NCI-H1694 treated with DMSO at 0.1 percent for 48 hours (cell line): ENCODE measurements at places on chromosomes 13 and 19.
A peak's percentile ranks its signal among the peaks of the same experiment; 100 is the strongest.

- DNase-seq, result no peak
Observed at GRCh38 chr13:101576977-101577376, 124.5 kb downstream of the ITGBL1 start.

GRCh38 chr19:52231154-52231910 lies 38.1 kb upstream of the ZNF766 start:
- no peak for DNase-seq

- no peak for DNase-seq
Observed at GRCh38 chr13:92487238-92487637, 739.4 kb upstream of the GPC6 start.

DNA sequence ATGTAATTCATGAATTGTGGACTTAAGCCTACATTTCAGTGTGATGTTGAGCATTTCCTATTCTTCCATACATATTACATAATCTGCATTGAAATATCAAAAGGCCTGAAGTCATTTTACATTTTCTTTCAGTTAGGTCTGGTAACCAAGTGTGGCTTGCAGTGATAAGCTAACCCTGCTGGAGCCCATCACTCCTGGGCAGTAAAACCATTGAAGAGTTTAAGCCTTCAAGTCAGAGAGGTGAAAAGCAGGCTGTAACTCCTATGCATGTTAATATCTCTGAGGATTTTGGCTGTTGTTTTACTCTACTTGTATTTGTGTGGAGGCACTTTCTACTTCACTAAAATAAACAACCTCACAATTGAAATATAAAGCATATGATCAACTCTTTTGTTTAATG lies 248.8 kb downstream of the SLITRK5 start:
- no peak for DNase-seq

DNA sequence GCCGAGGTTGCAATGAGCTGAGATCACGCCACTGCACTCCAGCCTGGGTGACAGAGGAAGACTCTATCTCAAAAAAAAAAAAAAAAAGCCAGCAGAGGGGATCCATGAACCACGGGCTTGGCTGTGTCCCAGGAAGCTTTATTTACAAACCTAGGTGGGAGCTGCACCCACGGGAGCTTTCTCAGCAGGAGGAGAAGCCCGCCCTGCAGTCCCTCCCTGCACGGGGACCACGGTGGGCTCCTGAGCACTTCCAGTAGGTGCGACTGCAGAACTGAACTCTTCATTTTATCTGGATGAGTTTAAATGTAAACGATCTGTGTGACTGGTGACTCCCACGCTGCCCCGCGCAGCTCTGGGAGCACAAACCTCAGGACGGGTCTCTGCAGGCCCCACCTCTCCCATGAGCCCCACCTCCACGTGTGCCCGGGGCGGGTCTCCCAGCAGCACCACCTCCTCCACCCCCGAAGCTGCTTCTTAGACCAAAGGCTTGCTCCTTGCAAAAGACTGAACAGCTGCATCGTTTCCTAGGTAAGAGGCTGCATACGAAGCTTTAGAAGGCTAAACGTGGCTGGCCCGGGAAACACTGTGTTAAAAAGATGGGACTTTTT lies 66.4 kb downstream of the SPACA7 start:
- DNase-seq, result no peak

DNA sequence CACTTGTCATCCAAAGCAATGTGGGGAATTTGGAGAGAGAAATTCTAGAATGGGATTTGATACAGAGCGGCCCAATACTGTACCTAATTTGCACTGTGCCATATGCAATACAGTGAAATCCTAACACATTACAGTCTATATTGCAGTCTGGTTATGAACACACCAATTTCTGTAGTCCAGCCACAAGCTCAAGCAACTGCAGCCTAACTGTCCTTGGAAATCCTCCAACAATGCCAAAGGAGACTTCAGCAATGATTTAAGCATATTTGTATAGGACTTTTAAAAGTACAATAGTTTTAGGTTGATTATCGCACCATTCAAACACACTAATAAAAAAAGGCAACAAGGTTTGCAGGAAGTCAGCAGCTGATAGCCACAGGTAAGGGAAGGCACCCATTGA lies 17.3 kb downstream of the DIAPH3 start:
- DNase-seq, result no peak

DNA sequence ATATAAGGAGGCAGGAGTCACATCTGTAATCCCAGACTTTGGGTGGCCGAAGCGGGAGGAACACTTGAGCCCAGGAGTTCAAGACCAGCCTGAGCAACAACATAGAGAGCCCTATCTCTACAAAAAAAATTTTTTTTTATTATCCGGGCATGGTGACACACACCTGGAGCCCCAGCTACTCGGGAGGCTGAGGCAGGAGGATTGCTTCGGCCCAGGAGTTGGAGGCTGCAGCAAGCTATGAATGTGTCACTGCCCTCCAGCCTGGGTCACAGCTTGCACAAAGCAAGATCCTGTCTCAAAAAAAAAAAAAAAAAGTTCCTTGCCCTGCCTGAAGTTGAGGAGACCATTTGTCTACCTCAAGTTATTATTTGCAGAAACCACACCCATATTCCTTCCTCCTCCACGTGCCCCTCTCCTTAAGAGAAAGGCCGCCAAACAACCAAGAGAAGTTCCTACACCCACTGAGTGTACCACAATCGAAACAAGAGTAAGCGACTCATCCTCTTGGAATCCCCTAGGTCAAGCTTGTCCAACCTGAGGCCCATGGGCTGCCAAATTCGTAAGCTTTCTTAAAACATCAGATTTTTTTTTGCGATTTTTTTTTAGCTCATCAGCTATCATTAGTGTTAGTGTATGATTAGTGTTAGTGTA lies 2.2 kb downstream of the ABCC4 start:
- no peak for DNase-seq

- no peak for DNase-seq
Observed at GRCh38 chr13:22198001-22198400, 527.1 kb downstream of the FGF9 start.

- DNase-seq, result no peak
Observed at GRCh38 chr13:22256111-22256639, 585.3 kb downstream of the FGF9 start.

- peak; percentile 23 for DNase-seq
Observed at GRCh38 chr13:20197361-20197834, 4.7 kb upstream of the GJB2 start.

- no peak for DNase-seq
Observed at GRCh38 chr13:30026093-30026492, 175.7 kb upstream of the UBL3 start.

DNA sequence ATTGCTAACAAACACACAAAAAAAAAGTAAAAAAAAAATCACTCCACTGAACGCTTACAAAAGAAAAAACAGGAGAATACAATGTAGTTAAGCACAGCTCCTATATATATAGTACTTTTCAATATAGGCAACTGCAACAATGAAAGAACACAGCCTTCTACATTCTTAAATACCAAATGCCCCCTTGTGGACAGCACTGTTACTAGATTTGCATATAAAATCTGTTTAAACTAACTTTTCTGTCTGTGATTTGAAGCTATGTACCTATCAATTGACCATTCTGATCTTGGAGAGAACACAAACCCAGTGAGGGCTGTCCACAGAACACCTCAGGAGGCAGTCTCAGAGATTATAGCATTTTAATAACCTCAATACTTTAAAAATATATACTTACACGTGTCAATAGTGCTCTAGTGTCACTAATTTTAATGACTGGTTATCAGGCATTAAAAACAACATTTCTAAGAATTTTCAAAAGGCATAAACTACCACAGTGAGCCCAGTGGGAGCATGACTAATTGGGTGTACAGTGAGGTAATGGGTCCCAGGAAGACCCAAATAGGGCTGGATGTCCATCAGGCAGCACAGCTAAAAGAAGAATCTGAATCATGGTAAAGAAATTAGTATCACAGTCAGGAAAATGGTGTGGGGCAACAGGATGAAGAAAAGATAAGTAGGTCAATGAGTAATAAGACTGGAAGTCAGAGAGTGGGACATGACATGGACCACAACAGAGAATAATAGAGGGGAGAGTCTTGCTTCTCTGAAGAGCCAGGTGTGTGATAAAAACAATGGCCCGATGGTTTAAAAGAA lies 22.2 kb downstream of the CCDC169 start:
- peak; percentile 65 for DNase-seq

- DNase-seq, result no peak
Observed at GRCh38 chr13:44382635-44383145, 9.1 kb downstream of the SERP2 start.

GRCh38 chr19:38252941-38253691 lies 3.1 kb downstream of the PPP1R14A start:
- DNase-seq, result peak; percentile 85

GRCh38 chr19:50826492-50827240 lies 3.1 kb upstream of the KLK1 start:
- no peak for DNase-seq

- DNase-seq, result peak; percentile 4
Observed at GRCh38 chr19:3821857-3822364, 35.7 kb upstream of the MATK start.

DNA sequence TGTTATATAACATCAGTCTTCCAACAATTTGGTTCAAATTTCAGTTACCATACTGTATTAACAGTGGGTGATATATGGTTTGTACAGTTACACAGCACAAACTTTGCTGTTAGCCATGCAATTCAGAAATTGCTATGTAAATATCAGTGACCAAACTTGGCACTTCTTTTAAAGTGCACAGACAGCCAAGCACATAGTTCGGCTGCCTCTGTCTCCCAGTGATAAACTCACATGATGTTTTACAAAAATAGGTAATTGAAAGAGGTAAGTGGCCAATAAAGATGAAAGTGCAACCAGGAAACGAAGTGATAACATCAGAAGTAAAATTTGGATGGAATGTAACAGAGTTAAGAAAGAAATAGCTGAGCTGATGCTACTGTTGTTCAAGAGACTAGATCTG lies 143.9 kb downstream of the PCDH9 start:
- DNase-seq, result no peak

GRCh38 chr13:20416223-20416745 lies 109.4 kb downstream of the CRYL1 start:
- DNase-seq, result no peak

DNA sequence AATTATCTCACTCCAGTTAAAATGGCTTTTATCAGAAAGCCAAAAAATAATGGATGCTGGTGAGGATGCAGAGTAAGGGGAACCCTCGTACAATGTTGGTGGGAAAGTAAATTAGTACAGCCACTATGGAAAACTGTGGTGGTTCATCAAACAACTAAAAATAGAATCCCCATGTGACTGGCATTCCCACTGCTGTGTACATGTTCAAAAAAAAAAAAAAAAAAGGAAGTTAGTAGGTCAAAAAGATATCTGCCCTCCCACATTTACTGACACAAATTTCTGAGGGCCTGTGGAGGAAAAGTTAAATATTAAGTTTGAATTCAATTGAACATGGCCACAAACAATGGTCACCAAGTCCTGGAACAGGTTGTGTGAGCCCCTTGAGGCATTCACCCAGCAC lies 9.8 kb upstream of the ZSCAN5A start:
- DNase-seq, result no peak

GRCh38 chr19:5143471-5144411 lies 174.8 kb downstream of the KDM4B start:
- no peak for DNase-seq

- DNase-seq, result peak; percentile 44
Observed at GRCh38 chr19:9323557-9323918, 441 bp upstream of the ZNF559 start.

DNA sequence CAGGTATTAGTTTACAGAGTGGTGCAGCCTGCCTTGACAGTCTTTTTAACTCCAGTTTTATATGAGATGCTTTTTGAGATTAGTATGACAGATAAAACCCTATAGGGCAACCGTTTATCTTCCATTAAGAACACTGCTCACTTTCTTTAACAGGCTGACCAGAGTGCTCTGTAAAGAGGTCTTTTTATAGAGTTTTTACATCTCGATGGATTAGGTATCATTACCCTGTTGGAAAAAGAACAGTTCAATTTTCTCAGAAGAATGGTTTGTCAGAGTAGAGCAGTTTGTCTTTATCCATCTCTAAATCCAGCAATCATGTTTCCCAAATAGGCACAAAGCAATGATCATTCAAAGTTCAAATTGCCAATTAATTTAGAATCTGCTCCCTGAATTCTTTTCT lies 395.2 kb upstream of the ARGLU1 start:
- no peak for DNase-seq

- no peak for DNase-seq
Observed at GRCh38 chr13:44171156-44171555, 202.5 kb upstream of the SERP2 start.

DNA sequence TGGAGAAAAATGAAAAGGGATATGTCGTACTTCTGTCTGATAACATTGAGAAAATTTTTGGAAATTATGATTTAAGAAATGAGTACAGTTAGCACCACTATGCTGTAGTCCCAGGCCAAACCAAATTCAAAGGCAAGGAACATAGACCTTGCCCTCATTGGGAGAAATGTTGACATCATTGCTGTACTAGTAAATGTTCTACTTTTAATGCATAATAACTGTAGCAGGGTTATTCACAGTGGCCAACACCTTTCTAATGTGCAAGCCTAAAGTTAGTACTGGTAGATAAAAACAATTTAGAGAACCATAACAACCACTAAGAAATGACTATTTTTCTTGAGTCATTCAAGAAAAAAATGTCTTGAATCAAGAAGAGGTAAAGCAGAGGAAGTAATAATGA lies 792.6 kb upstream of the GPC6 start:
- DNase-seq, result no peak

- DNase-seq, result no peak
Observed at GRCh38 chr13:27077451-27077850, 94.2 kb downstream of the USP12 start.

GRCh38 chr19:13045812-13046211 lies 50.5 kb downstream of the NFIX start:
- DNase-seq, result no peak
